CD4-positive, alpha-beta T cell treated with Interleukin-17A for 4 hours (primary cell): ENCODE measurements at places on chromosomes 1 and 21.

DNA sequence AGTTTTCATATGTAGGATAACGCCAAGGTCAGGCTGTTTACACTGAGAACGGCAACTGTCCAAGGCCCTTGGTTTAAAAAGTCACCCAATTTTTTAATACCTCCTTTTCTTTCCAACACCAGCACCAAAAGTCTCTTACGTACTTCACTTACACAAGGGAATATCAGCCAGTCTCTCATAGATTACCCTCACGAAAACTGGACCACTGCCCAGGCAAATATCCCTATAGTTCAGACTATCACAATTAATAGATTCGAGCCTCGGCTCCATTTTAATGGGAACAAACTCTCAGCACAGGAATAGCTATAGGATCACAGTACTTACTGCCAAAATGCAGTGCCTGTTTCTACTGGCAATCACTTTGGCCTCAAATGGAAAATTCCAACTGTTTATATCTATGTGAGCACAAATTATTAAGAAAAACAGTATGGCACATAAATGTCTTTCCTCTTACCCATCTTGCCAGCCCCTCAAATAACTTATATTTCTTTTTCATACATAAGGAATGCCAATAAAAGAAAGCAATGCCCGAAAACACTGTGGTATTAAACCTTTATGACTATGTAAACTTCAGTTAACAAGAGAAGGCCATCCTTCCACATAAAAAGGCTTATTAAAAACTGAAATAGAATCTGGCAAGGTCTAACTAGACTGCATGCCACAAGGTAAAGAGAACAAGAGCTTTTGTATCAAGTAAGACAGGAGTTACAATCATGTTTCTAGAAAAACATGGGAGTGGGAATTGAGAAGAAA lies 97.8 kb downstream of the SLC45A1 start:
- no peak for DNase-seq

DNA sequence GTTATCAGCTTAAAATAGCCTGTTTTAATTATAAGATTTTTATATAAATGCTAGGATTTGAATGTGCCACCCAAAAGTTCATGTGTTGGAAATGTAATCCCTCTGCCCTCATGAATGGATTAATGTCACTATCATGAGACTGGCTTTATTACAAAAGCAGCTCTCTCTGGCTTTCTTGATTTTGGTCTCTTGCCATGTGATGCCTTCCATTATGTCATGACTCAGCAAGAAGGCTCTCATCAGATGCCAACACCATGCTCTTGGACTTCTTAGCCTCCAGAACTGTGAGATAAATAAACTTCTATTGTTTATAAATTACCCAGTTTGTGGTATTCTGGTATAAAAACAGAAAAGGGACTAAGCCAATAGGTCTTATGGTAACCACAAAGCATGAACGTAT lies 6.9 kb upstream of the PRSS38 start:
- DNase-seq, result no peak

- no peak for DNase-seq
Observed at GRCh38 chr1:37752213-37752582, 12.7 kb downstream of the EPHA10 start.

DNA sequence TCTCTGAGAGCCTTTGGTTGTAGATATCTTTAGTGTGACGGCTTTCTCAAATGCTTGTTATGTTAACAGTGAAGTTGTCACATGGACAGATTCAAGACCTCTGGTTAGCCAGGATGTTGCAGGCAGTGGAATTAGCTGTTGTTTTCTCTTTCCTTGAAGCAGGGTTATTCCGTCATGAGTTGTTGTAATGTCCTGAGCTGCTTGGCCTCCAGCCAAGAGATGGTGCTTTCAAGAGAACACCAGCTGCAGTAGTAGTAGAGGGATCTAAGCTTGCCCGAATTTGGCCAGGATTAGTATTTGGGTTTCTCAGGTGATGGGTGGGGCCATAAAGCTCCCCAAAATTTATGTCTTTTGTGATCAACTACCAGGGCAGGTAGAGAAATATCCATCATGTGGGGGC lies 13.4 kb downstream of the KCNE1 start:
- no peak for DNase-seq

DNA sequence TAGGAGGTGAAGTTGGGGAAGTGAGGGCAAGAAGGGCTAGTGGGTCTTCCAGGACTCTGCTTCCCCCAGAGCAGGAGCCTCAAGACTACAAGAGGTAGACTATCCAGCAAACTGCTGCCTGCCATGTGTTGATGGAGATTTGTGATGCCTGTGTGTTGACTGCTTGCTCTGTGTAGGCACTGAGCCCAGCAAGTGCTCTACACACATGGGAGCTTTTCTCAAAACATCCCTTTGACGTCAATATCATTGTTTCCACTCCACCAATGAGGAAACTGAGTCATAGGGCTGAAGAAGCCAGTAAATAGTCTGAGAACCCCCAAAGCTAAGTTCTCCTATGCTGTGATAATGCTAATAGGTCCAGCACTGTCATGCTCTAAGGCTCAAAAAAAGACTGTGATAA lies 207.2 kb upstream of the NFIA start:
- DNase-seq, result no peak

DNA sequence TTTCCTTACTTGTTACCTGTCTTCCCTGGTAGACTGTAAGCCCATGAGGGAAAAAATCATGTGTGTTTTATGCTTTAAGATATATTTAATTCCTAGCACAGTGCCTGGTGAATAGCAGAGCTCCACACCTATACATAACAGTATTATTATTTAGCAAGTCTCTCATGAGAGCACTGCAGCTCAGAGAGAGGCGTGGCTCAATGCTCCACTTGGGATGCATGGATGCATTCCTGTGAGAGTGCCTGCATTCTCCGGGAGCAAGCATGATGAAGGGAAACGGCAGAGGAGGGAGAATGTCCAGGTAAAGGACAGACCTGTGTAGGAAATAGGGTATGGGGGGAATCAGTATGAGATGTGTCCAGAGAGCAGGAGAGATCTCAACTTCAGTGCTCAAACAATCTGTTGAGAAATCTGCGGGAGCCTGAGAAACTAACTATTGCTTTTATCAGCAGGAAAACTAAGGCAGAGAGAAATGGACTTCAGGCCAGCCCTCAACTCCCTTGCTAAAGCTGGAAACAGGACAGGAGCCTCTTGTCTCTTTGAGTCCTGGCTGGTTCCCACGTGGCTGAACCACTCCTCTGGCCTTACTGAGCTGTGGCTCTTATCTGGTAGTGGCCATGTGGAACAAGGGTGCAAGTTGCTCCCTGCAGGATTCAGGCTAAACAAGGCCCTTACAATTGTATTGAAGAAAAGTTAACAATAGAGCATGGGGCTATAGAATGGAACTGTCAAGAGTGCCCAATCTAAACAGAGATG lies 113.1 kb downstream of the KCNN3 start:
- no peak for DNase-seq

- no peak for DNase-seq
Observed at GRCh38 chr1:42684139-42684538, 1.9 kb downstream of the YBX1 start.

DNA sequence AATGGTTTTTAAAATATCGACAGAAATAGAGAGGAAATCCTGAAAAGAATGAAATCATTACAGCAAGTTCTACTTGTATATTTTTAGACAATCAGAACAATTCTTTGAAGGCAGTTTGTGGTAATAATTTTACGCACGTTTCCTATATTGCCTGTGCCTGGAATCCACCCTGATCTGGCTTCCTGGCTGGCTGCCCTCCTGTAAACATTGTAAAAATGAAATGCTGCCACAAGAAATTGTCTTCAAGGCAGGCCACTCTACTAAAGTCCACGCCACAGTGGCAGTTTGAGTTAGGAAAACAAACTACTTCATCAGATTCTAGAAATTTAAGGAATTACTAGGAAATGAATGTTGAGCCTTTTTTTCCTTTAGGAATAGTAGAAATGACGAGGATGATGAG lies 454.5 kb upstream of the NR5A2 start:
- DNase-seq, result no peak

- DNase-seq, result peak; percentile 62
Observed at GRCh38 chr1:35883635-35884101, 659 bp downstream of the AGO1 start.

DNA sequence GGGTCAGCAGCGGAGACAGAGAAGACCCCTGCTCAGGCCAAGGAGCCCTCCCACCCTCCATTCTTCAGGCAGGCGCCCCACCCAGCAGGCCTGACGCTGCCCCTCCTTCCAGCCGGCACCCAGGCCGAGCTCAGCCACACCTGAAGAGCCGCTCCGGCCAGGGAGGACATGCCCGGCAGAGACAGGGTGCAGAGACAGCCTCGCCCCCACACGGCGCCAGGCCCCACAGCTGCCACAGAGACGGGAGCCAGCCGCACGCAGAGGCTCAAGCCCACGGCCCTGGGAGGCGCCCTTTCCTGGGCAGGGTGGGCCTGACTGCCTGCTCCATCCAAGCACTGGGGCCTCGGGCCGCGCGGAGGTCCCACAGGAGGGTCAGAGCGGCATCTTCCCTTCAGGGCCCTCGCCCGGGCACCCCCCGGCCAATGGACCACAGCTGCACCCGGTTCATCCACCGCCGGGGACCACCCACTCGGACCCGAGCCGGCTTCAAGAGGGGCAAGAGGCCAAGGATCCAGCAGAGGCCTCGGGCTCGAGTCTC lies 5.2 kb downstream of the TTLL10 start:
- no peak for DNase-seq

GRCh38 chr21:44295163-44295573 lies 4.7 kb upstream of the PFKL start:
- DNase-seq, result no peak

DNA sequence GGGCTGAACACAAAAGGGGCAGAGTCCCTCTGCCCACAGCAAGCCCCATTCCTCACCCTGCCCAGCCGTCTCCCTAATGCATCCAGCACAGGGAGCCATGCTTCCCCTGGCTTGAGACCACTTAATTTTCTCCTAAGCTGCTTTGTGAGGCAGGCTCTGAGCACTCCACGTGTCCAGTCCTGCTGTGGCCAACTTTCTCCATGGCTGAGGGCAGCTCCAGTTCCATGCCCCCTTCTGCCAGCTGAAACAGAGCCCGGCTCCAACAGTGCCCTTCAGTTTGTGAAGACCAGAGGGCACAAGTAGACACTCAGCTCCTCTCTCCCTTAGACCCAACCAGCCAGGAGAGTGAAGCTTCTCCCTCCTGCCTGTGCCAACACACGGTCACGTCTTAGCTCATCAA lies 33.8 kb downstream of the PLEKHA6 start:
- no peak for DNase-seq

DNA sequence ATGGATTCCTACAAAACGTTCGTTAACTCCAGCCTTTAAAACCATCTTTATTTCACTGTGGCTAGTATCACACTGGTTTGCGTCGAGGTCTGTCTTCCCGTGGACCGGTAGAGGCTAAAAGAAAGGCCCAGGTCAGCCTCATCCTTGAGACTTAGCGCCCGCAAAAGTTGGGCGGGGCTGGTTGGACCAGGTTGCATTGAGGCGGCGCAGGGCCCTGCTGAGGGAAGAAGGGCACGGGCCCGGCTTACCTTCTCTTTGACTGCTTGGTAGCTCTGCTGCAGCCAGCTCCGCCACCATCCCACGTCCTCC lies 455 bp downstream of the BSDC1 start:
- DNase-seq, result no peak

- no peak for DNase-seq
Observed at GRCh38 chr21:40684726-40685125, 162.2 kb downstream of the DSCAM start.

GRCh38 chr1:192986110-192986747 lies 72.9 kb downstream of the UCHL5 start:
- DNase-seq, result no peak

- no peak for DNase-seq
Observed at GRCh38 chr1:94169126-94169525, 48.2 kb upstream of the ABCA4 start.

- DNase-seq, result no peak
Observed at GRCh38 chr1:190252046-190252445, 225.6 kb downstream of the BRINP3 start.
